ENCODE measurements at places on chromosomes 2 and 18. TPM values are rescaled to one million over a fixed set of nuclear protein-coding genes. Genes with fewer than 3 reads are reported as not detected.

- DNase-seq: no peak
Observed at GRCh38 chr2:175476948-175477347, 295.4 kb upstream of the ATP5MC3 start.

GRCh38 chr2:204722691-204723090 lies 177.4 kb downstream of the PARD3B start:
- DNase-seq: no peak

- peak; percentile 72 for DNase-seq
Observed at GRCh38 chr2:58448065-58448507, 207.0 kb upstream of the FANCL start.

DNA sequence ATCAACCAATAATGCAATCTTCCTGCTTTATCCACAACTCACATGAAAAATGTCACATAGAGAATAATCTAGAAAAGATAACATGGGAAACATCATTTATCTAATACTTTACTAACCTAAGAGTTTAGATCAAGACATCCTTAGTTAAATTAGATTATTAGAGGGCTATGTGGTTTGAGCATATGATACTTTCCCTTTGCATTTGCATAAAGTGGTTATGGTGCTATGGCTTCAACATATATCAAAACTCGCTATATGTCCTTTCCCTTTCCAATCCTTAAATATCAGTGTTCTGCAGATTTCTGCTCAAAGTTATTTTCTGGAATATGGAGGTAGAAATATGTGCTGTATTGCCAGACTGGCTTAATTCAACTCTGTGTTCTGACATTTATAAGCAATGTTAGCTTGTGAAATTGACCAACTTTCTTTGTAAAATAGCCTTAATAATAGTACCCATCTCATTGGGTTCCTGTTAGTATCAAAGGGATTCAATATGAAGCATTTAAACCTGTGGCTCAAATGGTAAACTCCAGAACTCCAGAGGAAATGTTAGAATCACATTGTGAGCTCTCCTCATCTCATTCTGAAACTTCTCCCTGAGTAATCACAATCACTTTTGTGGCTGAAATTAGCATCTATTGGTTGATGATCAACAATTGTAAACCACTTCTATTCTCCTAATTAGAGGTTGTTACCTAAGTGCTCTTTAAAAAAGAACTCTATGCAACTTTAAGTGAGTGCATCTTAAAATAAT lies 1089.9 kb upstream of the SLC39A10 start:
- DNase-seq: no peak

GRCh38 chr2:39606585-39606984 lies 59.1 kb upstream of the TMEM178A start:
- no peak for DNase-seq

- no peak for DNase-seq
Observed at GRCh38 chr2:182921234-182921633, 54.8 kb upstream of the FRZB start.

- no peak for DNase-seq
Observed at GRCh38 chr2:23508066-23508390, 123.0 kb downstream of the KLHL29 start.

GRCh38 chr18:79884294-79884962 lies 67.0 kb downstream of the SLC66A2 start:
- no peak for DNase-seq

- no peak for DNase-seq
Observed at GRCh38 chr2:38733300-38733971, 17.7 kb downstream of the SRSF7 start.

PGAP1 gene
- total RNA-seq: 8.2 TPM

TXNDC2 gene
- total RNA-seq: not detected

PCARE gene
- total RNA-seq: under 0.01 TPM

Measured in fibroblast of lung (primary cell).